ENCODE measurements at places on chromosomes 13 and 19.

DNA sequence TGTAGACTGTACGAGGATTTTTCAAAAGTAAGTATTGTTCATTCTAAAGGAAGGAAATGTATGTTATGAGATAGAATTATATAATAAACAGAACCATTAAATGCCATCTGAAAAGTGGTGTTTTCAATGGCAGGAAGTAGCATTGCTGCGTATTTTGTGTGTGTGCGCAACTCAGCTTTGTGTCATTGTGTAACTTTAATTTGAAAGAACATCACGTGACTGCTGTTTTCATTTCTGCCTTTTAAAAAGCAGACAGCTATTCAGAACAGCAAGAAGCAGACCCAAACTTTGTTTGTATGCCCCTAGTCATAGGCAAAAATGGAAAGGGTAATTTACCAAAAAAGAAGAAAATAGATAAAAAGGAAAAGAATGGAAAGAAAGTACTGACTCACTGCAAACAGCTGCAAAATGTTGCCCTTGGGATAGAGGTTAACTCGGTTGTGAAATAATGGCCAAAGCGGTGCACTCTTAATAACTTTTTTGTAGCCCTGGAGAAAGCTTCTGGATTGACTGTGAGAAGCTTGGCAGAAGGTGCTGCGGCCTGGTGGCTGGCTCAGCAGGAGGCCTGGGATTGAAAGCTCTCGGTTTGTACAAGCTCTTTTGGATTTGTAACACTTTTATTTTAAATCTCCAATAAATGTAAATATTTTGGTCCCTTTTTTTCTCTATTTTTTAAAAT lies 97.3 kb downstream of the GGACT start:
- no peak for DNase-seq

GRCh38 chr19:17762505-17763229 lies 11.4 kb downstream of the FCHO1 start:
- DNase-seq: peak; percentile 92

DNA sequence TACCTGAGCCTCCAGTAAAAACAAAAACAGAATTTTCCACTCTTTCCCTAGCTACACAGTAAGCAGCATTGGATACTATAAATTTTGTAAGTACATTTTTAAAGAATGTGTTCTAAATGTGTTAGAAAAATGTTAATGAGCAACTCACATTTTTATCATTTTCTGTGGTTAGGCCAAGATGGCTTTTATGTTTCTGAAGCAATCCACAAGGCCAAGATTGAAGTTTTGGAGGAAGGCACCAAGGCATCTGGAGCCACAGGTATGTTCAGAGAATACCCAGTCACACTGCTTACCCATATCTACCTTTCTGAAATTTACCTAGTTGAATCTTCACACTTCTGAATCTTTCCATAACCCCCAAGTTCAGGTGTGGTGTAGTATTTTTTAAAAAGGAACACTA lies 21.6 kb downstream of the SERPINE3 start:
- no peak for DNase-seq

- DNase-seq: no peak
Measured at GRCh38 chr13:46679369-46680120, 117.4 kb downstream of the ESD start.

DNA sequence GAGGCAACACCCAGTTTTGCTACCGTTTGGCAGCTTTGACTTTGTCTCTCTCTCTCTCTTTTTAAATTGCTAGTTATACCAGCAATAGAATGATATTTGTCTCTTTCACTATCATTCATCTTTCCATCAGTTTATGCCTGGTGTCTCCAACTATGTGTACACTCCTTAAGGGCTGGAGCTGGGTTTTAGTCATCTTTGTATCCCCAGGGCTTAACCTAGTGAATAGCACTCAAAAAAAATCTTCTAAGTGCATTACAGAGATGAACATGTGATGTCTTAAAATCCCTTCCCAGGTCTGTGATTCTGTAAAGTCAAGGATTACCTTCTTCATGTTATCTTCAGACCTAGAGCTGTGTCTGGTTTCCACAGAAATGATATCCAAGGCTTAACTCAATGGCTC lies 7.8 kb upstream of the UBL3 start:
- DNase-seq: no peak

DNA sequence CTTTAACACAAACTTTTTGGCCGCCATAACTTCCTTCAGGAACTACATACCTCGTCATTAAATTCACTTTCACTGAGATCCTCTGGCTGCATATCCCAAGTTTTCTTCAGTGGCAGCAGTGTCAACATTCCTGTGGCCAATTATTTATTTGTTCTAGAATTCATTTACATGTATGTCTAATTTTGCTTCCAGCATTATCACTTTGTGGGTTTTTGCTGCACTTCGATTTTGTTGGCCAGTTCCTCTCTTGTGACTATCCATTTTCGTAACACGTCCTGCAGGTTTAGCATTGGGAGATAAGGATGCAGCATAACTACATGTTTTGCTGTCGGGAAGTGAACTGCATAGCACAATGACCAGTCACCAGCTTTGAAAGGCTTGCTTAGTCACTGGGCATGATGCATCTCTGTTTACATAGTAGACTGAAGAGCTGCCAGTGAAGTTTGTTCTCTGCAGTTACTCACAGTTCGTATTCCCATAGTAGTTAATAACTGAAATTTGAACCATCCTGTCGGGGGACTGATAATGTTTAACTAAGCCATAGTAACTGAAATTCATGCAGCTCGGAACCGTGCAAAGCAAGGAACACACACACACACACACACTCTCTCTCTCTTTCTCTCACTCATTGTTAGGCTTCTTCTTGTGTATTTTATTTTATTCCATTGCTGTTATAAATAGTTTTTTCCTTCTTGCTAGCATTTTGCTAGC lies 28.3 kb downstream of the ZNF507 start:
- DNase-seq: no peak

DNA sequence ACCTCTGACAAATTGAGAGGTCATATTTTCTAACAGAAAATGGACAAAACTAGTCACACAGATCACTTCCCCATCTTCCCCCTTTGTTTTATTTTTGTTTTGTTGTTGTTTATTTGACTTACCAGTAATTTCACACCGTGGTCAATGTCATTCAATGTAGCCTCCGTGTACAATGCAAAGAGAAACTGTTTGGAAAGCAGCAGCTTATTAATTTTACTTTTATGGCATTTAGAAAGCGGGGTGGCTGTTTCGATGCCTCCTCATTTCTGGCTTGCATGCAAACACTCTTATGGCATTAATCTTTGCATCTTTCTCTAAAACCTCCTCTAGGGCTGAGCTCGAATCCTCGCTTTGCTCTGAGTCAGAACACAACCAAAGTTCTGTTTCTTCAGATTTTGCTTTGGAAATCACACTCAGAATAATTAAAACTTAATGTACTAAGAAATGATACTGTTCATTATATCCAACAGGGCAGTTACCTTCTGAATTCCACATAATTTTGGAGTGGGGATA lies 77.0 kb downstream of the ZNF536 start:
- no peak for DNase-seq

DNA sequence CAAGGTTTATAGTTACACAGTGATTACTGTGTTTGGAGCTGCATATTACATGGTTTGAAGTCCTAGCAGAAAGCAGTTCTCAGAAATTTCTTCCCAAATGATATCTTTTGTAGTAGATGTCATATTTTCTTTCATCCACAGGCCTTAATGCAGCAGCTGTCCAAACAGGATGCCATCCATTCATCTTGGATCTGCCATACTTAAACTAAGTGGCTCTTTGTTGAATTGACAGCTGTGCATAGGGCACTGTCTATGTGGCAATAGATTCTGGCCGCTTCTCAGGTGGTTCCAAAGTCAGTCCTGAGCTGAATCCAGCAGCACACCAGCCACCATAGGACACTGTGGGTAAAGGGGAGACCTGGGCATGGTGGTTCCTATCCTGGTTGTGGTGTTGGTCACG lies 41.6 kb upstream of the SPRY2 start:
- DNase-seq: no peak

GRCh38 chr19:38425810-38426466 lies at the start of gene RASGRP4:
RASGRP4 (minus strand) TSS chr19:38426219; CDS start chr19:38426091, 128 bp downstream.
- peak; percentile 66 for DNase-seq

- DNase-seq: no peak
Measured at GRCh38 chr13:45208132-45208531, 7.3 kb upstream of the KCTD4 start.

DNA sequence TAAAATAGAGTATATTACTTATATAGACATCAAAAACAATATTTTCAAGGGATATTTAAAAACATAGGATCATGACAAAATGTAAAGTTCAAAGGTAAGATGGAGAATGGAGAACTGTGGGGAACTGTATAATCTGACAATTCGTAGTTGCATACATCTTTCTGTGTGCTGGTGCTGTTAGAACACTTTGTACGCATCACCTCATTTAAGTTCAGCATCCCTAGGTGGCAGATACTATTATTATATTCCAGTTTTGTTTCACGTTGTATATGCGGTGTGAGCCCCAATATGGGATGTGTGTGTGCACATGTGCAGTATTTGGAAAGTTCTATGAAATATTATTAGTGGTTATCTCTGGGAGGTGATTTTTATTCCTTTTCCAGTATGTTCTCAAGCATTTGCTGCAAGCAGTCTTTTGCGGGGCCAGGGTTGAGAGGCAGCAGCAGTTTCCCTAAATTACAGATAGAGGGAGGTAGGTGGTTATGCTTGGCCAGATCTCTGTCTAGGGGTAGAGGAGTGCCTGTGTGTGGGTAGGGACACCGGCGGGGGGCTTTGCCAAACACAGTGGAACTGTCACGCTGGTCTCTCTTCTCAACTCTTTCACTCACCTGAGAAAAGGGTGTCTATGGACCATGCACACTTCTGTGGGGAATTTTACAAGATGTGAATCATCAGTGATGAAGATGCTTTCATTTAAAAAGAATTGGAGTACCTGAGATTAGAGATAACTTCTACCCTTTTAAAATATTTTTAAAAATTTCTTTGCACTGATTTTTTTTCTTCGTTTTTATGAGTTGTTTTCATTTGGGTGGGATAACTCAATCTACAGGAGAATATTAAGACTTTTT lies 55.6 kb upstream of the ALOX5AP start:
- DNase-seq: peak; percentile 77

- no peak for DNase-seq
Measured at GRCh38 chr13:52348983-52349780, 56.8 kb downstream of the THSD1 start.

DNA sequence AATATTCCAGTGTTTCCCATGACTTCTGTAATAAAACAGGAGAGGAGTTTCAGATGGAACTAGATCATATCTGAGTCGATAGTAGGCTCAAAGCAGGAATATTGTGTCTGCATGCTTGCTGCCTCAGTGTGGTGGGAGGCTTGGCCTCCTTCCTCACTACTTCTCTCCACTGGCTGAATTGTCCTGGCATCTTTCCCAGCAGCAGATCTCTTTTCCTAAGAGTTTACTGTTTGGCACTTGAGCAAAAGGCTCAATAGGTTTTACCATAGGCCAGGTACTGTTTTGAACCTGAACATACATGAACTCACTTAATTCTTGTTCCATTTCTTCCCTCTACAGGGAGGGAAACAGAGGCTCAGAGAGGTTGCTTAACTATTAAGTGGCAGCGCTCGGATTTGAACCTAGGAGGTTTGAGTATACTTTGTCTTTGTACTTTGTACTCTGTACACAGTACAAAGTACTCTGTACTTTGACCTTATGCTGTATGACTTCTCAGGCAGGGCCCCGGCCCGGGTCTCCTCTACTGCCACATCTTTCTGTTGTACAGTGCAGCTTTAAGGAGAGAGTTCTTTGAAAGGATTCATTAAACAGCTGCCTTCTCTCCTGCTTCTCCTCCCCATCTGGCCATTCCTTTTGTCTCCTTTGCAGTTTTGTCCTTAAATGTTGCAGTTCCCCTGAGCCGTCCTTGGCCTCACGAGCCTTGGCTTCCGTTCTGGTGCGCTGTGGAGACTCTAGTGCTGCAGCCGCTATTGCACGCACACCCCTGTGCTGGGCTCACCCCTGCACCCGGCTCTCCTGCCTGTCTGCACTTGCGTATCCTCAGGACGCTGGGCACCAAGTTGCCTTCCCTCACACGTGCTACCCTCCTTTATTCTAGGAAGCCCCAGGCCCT lies 8.1 kb downstream of the B3GLCT start:
- no peak for DNase-seq

GRCh38 chr19:54188215-54188871 lies 1.0 kb downstream of the MBOAT7 start:
- DNase-seq: peak; percentile 62

DNA sequence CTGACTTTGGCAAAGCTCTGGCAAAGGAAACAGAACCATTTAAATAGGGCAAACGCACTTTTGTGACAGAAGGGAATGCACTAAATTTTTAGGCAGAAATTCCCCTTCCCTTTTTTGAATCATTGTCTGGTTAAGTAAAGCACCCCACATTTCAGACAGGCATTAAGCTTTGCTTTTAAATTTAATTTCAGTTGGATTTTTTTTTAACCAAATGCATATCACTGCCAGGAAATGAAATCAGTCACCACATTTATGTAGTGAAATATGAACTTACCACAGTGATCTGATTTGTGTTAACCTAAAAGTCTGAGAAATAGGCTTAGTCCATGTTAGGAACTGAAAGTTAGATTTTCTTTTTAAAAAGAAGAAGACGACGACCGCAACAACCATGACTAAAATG lies 10.8 kb downstream of the GPR183 start:
- no peak for DNase-seq

DNA sequence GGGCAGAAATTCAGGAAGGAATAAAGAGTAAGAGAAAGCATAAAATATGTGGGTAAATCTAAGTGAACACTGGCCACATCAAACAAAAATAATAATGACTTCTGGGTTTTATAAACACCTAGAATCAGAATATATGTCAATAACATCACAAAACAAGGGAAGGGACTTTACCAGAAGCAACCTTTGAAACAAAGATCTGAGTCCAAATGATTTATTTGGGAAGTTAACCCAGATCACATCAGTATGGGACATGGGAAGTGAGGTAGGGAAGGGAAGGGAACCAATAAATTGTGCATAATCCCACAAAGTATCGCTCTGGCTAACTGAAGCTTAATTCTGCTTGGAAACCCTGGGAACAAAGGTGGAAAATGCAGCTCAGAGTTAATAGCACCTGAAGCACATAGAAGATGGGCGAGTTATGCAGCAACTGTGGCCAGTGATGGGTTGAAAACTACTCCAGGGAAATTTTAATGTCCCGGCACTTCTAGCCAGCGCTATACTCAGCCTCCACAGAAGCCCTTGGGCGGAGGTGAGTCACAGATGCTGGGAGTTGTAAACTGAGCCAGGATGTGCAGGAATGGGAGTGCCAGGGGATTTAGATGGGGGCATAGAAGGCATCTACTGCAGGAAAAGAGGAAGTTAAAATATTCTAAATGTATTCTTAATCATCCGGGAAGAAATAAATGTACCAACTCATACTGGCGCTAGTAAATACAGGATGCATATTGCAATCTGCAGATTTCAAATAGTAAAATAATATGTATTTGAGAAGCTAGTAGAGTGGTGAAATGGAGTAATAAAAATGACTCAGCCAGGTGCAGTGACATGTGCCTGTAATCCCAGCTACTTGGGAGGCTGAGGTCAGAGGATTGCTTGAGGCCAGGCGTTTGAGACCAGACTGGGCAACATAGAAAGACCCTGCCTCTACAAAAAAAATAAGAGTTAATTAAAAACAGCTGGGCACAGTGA lies 34.2 kb upstream of the CEBPG start:
- DNase-seq: no peak

- DNase-seq: no peak
Measured at GRCh38 chr19:17751912-17752273, 616 bp downstream of the FCHO1 start.

- DNase-seq: no peak
Measured at GRCh38 chr13:30809787-30810186, 74.4 kb downstream of the ALOX5AP start.

- DNase-seq: no peak
Measured at GRCh38 chr13:77703408-77703807, 5.9 kb downstream of the SLAIN1 start.

- no peak for DNase-seq
Measured at GRCh38 chr13:94590744-94591143, 5.2 kb downstream of the TGDS start.
